NCI-H1694 treated with DMSO at 0.1 percent for 48 hours (cell line): ENCODE measurements at places on chromosomes 6 and 20.
A peak's percentile ranks its signal among the peaks of the same experiment; 100 is the strongest.

GRCh38 chr6:170068496-170068895, 222.4 kb downstream of the DLL1 start:
- DNase-seq: no peak

DNA sequence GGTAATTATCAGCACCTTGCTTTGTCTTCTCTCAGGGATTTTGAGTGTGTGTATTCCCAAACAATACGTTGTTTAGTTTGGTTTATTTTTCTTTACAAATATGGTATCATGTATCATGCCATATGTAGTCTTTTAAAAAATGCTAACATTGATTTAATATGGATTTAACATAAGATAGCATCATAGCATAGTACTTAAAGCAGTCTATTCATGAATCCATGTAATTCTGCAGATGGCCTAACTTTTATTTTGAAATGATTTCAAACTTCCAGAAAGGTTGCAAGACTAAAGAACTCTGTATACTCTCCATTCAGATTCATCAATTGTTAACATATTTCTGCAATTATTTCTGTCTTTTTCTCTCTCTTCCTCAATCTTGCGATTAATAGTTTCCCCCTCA, 7.9 kb downstream of the ZDHHC14 start:
- no peak for DNase-seq

DNA sequence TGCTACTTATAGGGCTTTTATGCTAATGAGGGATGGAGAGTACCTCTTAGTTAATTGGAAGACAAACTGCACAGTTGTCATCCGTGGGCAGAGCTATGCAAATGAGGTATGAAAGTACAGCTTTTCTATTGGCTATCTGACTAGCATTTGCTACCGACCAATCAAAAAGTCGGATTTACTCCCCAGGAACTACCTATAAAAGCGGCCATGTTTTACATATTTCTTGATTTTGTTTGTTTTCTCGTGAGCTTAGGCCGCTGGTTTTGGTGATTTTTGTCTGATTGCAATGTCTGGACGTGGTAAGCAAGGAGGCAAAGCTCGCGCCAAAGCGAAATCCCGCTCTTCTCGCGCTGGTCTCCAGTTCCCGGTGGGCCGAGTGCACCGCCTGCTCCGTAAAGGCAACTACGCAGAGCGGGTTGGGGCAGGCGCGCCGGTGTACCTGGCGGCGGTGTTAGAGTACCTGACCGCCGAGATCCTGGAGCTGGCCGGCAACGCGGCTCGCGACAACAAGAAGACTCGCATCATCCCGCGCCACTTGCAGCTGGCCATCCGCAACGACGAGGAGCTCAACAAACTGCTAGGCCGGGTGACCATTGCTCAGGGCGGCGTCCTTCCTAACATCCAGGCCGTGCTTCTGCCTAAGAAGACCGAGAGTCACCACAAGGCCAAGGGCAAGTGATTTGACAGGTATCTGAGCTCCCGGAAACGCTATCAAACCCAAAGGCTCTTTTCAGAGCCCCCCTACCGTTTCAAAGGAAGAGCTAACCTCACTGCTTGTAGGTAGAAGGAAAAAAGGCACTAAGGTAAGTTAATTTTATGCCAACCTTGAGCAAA, 36.9 kb downstream of the HFE start:
- DNase-seq: peak; percentile 98

DNA sequence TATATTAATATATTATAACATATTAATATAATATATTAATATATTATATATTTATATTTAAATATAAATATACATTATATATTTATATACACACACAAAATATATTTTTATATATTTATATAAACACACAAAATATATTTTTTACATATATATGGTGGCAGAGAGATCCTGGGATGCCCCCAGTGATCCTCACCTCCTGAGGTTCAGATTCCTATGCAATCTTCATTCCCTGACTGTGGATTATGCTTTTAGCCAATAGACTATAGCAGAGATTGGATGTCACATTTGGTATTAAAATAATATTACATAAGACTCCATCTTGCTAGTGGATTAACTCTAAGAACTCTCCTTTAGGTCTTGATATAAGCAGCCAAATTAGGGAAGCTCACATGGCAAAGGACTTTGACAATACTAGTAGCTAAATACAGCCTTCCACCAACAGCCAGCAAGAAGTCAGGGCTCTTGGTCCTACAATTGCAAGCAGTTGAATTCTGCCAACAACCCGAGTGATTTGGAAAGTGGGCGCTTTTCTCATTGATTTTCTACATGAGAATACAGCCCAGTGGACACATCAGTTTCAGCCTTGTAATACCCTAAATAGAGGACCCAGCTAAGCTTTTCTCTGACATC, 681.0 kb downstream of the C6orf118 start:
- DNase-seq: no peak

DNA sequence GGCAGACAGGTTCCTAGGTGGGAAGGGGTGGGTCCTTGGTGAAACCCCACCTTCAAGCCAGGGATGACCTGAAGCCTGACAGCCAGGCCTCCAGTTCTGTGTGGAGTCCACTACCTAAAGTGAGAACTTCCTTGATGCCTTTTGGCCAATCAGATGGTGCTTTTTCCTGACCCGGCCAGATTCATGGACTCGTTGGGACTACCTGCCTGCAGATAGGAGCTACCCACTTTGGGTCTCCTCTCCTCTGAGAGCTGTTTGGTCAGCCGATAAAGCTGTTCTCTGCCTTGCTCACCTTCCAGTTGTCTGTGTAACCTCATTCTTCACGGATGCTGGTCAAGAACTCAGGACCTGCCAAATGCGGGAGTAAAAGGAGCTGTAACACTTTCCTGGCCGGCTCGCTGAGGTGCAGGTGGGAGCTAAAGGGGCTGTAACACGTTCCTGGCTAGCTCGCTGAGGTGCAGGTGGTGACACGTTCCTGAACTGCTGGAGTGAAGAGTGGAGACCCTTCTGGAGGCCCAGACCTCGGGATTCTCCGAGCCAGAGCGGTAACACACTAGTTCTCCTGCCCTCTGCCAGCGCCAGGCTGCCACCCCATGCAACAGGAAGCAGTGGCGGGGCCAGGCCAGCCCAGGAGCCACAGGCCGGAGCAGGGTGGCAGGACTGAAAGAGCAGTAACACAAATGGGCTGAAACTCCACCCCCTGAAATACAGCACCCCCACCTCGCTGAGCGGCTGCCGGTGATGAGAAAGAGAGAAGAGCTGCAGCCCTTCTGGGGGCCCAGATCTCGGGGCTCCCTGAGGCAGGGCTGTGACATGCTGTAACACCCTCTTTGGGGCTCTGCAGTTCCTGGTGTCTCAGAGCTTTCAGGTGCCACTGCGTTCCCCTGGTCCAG, 13.6 kb upstream of the DBNDD2 start:
- DNase-seq: no peak

DNA sequence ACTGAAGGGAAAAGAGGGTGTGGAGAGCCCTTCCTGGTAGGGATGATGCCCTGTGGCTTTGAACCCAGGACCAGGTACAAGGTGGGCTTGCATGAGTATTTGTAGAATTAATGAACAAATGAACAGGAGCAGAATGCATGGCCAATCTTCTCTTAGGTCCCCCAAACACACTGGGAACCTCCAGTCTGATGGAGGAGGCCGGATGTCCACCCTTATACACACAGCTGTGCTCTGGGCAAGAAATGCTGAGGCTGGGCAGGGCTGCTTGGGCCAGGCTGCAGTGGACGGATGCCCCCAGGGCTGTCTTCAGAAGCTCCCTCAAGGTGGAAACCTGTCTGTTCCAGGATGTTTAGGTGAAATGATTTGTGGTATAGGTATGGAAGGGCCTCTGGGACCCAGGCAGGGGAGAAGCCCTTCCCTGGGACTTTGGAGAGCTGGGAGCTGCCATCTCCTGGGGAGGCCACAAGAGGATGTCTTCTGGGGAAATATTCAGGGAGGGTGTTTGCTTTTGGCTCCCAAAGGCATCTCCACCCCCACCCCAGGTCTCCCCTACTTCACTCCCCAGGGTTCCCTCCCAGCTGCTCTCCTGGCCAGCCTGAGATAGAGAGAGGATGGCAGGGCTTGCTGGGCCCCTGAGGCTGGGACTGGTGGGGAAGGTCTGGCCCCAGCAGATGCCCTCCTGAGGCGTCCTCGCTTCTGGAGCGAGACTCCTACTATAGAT, 23.3 kb downstream of the VEGFA start:
- DNase-seq: no peak

GRCh38 chr6:159978291-159979135, 9.6 kb downstream of the IGF2R start:
- no peak for DNase-seq

DNA sequence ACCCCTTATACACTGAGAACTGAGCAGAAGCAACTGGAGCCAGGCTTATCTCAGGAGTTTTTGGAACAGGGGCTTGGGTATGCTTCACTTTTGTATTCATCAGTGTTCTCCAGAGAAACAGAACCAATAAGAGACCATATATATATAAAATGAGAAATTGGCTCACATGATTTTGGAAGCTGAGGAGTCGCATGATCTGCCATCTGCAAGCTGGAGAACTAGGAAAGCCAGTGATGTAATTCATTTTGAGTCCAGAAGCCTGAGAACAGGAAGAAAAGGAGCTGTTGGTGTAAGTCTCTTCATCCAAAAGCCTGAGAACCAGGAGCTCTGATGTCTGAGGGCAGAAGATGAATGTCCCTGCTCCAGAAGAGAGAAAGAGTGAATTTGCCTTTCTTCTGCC, 272.0 kb downstream of the SLC35F1 start:
- DNase-seq: no peak

DNA sequence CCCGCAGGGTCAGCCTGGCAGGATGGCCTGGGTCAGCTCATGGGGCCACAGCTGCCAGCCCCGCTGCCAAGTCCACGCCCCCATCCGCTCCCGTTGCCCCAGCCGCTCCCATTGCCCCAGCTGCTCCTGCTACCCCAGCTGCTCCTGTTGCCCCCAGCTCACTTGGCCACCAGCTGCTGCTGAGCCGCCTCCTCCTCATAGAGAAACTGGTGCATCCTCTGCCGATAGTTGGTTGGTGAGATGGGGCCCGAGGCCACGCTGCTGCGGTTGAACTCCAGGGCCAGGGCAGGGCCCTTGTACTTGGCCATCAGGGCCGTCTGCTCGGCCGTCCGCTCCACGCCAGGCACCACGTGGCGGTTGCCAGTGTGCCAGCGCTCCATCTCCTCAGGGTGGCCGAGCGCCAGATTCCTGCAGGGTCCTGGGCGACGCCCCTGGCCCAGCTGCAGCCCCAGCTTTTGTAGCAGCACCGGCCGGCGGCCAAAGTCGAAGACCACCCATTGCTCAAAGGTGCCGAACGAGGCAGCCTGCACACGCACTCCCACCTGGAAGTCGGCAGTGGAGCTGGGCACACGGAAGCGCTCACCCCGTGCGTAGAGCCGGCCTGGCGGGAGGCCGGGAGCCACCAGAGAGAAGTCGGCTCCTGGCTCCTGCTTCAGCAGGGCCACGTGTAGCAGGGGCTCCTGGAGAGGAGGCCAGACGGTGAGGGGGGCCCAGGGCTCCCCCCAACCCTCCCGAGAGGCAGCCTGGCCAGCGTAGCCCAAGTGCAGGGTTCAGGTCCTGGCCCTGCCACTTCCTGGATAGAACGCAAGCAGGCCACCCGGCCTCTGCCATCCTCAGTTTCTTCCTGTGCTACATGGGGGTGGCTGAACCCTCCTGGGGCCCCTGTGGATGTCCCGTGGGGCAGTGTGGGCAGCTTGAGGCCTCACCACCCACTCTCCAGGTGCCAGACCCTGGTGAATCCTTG, 4.8 kb downstream of the HELZ2 start:
- DNase-seq: peak; percentile 27

DNA sequence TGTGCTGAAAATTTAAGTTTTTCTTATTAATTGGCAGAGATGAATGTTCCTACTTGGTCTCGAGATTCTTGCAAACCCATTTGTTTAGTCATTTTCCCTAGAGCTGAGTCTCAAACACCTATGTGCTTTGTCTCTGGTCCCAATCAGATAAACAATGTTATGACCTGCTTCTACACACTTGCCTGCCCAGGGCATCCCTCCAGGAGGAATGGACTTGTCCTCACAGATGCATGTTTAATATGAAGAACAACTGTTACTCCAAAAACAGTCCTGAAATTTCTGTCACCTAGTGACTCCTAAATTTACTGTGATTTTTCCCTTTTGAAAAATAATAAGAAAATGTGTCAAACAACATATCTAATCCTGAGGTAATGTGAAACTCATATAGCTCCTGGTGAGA, 43.7 kb downstream of the HDGFL1 start:
- DNase-seq: no peak
